ENCODE measurements at places on chromosomes 12 and 14.
A peak's percentile ranks its signal among the peaks of the same experiment; 100 is the strongest.

DNA sequence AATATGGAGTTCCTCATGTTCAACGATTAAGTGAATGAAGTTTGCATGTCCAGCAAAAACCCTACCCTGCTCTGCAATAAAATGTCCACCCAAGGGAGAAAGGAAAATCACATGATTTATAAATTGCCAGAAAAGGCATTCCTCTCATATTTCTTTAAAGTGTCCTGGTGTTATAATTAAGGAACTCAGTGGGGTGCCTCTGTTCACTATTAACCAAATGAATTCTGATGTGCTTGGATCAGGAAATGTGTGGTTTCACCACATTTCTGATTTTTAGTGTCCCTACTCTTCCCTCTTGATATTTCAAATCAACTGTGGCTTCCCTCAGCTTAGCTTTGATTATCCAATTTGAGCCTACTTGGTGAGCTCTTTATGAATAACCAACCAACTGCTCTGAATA is 208.1 kb downstream of the PHLDA1 start:
- DNase-seq: no peak

GRCh38 chr14:31229638-31230572 is 22.3 kb upstream of the HECTD1 start:
- peak; percentile 68 for DNase-seq

GRCh38 chr14:47390831-47391504 is 284.4 kb downstream of the MDGA2 start:
- DNase-seq: no peak

DNA sequence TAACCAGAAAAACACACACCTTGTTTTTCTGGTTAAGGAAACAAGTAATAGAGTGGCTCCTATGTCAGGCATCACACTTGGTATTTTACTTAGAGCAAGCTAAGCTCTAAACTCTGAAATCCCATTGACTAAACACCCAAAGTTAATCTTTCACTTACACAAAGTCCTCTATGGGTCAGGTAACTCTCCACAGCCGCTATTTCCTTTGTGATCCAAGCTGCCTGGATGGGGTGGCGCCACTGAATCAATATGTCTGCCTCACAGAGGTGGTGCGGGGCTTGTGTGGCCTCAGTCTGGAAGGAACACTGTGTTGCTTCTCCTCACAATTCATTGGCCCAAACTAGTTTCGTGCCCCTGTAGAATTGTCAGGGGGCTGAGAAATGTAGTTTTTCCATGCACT is 160.0 kb upstream of the E2F7 start:
- no peak for DNase-seq

DNA sequence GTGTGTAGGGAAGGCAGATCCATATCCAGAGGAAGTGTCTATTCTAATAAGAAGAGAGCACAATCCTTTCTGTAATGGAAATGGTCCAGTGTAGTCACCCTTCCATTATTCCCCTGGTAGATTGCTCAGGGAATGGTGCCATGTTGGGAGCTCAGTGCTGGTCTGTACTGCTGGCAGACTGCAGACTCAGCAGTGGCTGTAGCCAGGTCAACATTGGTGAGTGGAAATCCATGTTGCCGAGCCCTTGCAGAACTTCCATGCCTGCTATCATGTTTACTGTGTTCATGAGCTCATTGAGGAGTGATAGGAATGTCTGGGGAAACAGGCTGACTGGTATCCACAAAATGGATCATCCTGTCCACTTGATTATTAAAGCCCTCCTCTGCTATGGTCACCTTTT is 128.7 kb downstream of the MIPOL1 start:
- no peak for DNase-seq

DNA sequence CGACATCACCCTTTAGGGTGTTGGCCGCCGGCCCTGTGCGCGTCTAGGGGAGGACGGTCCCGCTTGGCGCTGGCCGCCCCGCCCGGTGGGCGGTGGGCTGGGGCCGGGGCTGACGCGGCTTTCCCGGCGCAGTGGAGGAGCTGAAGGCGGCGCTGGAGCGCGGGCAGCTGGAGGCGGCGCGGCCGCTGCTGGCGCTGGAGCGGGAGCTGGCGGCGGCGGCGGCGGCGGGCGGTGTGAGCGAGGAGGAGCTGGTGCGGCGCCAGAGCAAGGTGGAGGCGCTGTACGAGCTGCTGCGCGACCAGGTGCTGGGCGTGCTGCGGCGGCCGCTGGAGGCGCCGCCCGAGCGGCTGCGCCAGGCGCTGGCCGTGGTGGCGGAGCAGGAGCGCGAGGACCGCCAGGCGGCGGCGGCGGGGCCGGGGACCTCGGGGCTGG is 3.6 kb downstream of the TNFAIP2 start:
- DNase-seq: no peak

GRCh38 chr12:114920771-114921554 is 237.0 kb upstream of the TBX3 start:
- no peak for DNase-seq

DNA sequence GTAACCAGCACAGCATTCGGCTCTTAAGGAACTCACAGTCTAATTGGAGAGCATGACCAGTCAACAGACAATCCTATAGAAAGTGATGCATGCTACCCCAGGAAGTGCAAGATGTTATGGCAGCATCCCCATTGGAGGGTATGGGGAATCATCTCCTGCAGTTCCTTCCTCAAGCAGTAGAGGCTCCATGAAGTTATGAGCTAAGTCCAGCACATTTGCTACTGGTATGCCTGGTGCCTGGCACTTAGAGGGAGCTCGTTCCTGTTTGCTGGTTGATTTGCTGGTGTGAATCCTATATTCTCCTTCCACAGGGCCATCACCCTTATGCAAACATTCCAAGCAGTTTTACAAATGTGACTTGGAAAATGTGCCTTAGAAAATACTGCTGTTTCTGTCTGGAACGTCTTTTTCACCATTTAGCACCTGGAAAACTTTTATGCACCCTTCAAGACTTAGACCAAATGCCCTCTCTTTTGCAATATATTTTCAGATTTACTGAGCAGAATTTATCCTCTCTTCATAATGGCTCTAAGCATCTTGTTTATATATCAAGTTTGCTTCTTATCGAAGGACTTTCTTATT is 136.1 kb upstream of the WSCD2 start:
- DNase-seq: peak; percentile 9

DNA sequence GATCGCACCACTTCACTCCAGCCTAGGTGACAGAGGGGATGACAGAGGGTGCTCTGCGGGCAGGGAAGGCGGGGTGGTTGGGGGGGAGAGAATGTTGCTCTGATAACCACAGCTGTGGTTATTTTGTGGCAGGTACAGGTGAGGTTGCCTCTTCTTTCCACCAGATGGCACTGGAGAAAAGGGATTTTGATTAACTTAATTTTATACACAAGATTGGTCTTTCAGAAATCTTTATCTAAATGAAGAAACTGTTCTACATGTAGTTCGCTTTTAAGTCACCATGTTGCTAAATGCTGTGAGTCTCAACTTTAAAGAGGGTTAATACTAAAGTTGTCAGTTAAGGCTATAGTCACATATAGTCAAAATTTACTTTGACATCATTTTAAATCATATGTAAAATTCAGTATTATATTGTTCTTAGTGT is 25.7 kb downstream of the FGF23 start:
- no peak for DNase-seq

DNA sequence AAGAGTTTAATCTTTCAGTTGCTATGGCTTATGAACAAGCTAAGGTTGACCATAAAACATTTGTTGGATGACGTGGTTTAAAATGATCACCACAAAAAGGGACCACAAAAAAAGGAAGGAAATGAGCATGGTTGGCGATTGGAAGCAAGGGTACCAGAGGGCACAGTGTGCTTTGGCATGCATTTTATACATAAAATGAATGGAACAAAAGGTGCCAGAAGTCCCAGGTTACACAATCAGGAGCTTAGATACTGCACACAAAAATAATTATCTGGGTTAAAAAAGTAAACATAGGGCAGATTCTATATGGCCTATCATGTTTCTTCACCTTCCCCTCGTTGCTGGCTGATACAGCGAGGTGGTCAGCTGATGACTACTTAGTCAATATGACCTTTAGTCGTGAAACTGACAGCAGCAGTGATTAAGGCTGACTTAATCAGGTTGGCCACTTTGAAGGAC is 50.7 kb downstream of the ZC3H14 start:
- DNase-seq: no peak

GRCh38 chr12:123071099-123071800 is 79.6 kb downstream of the PITPNM2 start:
- no peak for DNase-seq

- DNase-seq: no peak
These were observed 170.6 kb downstream of the CRADD start for GRCh38 chr12:93847517-93848474.

DNA sequence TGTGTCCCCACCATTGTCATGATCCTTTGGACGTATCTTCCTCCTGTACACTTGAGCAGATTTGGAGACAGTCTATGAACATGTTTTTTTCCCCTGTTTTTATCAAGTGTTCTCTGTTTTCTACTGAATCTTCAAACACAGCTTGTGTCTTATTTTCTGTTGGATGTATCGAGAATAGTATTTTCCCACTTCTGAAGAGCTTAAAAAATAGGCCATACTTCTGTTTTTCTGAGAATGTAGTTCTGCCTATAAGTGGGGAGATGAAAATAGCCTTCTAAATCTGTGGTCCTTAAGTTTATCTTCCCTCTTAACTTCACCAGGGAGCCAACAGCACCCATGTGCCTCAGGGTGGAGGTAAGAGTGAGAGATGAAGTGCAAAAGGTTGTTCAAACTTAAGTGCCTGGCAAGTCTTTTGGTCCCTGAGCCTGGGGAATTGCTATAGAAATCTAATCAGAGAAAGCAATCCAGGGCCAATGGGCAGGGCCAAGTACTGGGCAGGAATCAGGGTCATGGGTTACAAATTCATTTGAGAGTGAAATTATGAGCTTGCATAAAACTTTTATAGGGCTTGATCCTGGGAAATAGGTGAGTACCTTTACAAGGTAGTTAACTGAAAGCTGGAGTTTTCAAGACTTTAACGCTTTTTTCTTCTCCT is 58.9 kb downstream of the ARF6 start:
- no peak for DNase-seq

GRCh38 chr14:68968051-68968450 is 11.1 kb downstream of the ACTN1 start:
- no peak for DNase-seq

- no peak for DNase-seq
These were observed 118.8 kb upstream of the PARP11 start for GRCh38 chr12:3991798-3992580.

- no peak for DNase-seq
These were observed 106.7 kb downstream of the CRADD start for GRCh38 chr12:93783832-93784231.

DNA sequence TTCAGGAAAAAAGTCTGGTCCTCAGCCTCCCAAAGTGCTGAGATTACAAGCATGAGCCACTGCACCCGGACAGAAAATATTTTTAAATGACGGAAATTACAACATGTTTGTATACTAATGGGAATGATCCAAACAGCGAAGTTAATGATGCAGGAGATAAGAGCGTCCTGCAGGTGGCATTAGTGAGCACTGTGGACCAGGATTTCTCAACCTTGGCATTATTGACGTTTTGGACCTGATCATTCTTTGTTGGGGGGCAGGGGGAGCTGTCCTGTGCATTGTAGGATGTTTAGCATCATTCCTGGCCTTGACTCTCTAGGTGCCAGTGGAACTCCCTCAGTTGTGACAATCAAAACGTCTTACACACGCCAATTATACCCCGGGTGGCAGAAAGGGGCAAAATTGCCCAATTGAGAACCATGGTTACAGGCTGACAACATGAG is 34.1 kb downstream of the SCFD1 start:
- DNase-seq: peak; percentile 1

DNA sequence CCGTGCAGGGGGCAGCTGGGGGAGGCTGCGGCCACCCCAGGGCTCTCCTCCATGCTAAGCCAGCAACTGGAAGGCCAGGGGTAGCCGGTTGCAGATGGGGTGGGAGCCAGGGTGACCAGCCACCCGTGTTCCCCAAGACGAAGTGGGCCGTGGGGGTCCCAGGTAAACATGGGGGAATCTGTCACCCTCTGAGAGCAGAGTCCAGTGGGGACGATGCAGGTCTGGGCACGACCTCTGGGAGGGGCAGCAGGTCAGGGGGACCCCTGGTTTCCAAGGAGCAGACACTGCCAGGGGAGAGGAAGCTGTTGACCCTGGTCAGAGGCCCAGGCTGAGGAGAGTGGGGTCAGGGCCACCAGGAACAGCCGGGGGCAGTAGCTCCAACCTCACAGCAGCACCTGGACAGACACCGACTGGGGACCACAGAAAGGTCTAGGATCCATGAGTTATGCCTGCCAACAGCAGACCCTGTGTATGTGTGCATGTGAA is 35.0 kb upstream of the FBRSL1 start:
- DNase-seq: no peak

DNA sequence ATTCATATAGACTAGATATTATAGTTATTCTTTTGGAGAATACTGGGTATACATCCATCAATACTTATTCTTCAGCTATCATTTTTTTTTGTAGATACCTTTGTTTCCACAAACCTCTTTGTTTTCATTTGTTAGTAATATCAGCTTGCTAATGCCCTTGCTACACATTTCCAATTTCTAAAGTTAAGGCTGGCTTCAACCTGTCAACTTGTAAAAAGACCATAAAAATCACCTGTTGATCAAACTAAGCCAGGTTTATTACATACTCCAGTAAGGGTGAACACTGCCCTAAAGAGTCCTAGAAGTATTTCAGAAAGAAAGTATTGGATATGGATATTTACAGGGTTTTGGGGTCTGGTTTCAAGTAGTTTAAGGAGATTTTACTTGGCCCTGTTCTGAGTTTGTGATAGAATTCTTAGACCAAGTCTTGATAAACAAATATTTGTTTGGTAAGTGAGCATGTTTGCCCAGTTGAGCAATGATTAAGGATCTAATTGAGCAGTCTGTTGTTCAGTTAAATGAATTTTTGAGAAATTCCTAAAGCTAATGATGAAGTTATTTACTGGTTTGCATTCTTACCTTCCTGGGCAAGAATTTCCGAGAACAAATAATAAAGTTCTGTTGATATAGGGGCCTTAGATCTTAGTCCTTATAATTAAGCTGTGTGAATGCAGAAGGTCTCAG is 52.8 kb upstream of the LRTM2 start:
- no peak for DNase-seq

- no peak for DNase-seq
These were observed 14.2 kb upstream of the TXNRD1 start for GRCh38 chr12:104201238-104202001.

GRCh38 chr14:60656686-60657455 is 7.6 kb upstream of the SIX1 start:
- peak; percentile 29 for DNase-seq

- DNase-seq: peak; percentile 23
These were observed 247.0 kb downstream of the PHLDA1 start for GRCh38 chr12:75784591-75784990.

- no peak for DNase-seq
These were observed 11.0 kb upstream of the MMP17 start for GRCh38 chr12:131817241-131817640.

- no peak for DNase-seq
These were observed 59.7 kb downstream of the SSH1 start for GRCh38 chr12:108797677-108798076.
